ENCODE measurements at places on chromosomes 2 and 18.
A peak's percentile ranks its signal among the peaks of the same experiment; 100 is the strongest.

DNA sequence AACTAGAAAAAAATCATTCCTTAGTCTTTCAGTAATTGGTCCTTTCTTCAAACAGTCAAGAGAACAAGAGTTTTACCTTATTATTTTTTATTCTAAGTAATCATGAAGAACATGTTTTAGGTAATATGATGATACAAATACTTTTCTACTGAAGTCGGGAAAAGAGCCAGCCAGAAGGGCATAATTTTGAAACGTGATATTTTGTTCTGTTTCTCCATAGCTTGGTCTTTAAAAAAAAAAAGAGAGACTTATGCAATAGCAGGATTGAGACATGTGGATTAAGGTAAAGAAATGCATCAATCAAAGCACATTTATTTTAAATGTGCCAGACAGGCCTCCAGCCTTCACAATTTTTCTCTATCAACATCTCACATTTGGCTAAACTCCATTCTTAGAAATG lies 1016.8 kb downstream of the CNTNAP5 start:
- no peak for DNase-seq

- peak; percentile 37 for DNase-seq
Measured at GRCh38 chr2:217610401-217610814, 392.4 kb downstream of the TNS1 start.

DNA sequence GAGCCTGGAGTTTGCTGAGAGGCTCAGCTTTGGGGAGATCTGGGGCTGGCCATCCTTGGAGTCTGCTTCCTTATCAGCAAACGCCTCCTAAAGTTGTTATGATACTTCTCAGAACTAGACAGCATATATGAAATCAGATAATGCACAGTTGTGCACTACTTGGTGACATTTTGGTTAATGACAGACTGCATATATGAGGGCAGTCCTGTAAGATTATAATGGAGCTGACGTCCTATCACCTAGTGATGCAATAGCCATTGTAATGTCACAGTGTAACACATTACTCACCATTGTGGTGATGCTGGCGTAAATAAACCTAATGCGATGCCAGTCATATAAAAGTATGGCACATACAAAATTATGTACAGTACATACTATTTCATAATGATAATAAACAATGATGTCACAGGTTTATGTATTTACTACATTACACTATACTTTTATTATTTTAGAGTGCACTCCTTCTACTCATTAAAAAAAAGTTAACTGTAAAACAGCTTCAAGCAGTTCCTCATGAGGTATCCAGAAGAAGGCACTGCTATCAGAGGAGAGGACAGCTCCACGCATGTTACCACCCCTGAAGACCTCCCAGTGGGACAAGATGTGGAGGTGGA lies 298.1 kb upstream of the REV1 start:
- no peak for DNase-seq

DNA sequence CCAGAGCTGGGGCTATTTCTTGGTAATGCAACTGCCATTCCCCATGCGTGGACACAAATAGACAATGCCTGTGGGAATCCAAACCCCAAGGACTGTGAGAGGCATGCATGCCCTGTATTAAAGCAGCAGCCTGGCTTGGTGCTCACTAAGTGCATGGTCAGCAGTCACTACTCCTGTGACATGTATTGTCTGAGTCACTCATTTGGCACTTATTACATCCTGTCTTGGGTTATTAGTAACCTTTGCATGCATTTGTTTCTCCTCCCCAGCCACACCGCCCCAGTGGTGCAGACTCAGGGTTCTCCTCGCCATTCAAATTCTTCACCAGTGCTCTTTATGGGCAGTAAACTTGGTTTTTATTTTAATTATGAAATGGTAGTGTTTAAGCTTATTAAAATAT lies 30.2 kb downstream of the PRKCE start:
- no peak for DNase-seq

GRCh38 chr2:236686561-236686960 lies 116.9 kb downstream of the ACKR3 start:
- DNase-seq, result no peak

DNA sequence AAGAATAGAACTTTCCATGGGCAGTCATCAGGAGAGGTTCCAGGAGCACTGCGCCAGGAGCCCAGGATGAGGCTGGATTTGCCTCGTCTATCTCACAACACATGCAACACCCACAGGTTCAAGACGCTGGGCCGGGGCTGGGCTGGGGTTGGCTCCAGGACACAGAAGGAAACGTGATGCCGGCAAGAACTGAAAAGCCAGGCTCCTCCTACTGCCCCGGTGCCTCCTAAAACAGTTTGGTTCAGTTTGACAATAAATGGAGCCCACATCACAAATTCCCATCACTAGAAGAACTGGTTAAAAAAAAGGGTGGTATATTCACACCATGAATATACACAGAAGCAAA lies 75.9 kb downstream of the INHBB start:
- DNase-seq, result no peak

- DNase-seq, result no peak
Measured at GRCh38 chr2:225042800-225043167, 516 bp upstream of the DOCK10 start.

DNA sequence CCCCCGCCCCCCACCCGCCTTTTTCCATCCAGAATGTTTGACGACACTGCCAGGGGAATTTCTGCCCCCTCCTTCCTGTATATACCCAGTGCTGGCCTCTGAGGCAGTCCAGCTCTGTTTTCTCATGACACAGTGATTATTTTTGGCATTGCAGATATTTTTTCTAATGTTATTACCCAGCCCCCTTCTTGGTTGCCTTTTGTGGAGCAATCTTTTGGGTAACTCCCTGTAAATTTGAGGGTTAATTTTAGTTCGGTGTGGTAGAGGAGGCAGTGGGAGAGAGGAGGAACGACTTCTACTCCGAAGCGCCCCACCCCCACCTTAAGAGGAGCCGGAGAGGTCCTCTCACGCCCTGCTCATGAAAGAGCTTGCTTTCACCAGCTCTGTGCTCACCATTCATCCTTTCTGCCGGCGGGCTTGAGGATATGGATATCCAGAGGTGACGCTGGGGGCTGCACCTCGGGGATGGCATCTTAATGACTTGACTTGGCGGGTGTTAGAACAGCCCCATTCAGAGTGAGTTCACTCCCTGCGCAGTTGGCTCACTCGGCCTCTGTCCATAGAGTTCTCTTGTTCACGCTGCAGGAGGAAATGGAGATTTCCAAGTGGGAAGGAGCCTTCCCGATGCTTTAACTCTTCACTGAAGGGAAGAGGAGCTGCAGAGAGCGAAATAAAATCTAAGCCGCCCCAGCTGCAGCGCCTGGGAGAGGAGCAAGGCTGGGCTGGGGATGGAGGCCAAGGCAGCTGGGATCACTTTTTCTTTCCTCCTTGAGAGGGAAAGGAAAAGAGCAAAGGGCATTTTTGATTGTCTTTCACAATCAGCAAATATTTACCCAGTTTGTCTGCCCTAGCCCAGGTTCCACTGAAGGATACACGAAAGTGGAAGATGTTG lies 38.4 kb downstream of the EPAS1 start:
- no peak for DNase-seq

GRCh38 chr2:88683160-88684021 lies 8.1 kb upstream of the RPIA start:
- DNase-seq, result no peak

GRCh38 chr2:98515250-98515991 lies 70.8 kb downstream of the INPP4A start:
- no peak for DNase-seq

- no peak for DNase-seq
Measured at GRCh38 chr2:43941966-43942365, 53.8 kb downstream of the LRPPRC start.

DNA sequence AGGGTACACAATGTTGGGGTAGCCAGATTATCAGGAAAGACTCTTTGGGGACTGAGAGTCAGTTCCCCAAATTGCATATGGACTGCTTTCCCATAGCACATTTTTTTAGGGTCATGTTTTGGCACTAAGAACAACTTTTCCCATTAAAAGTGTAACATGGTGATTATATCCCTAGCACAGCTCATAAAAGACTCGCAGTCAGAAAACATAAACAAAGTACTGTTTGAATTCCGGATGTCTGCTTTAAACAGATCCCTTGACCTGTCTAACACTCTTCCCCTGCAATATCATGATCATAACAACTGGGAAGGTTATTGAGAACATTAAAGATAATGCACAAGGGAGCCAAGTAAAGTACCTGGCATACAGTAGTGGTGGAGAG lies 262.2 kb downstream of the ASXL3 start:
- DNase-seq, result no peak

DNA sequence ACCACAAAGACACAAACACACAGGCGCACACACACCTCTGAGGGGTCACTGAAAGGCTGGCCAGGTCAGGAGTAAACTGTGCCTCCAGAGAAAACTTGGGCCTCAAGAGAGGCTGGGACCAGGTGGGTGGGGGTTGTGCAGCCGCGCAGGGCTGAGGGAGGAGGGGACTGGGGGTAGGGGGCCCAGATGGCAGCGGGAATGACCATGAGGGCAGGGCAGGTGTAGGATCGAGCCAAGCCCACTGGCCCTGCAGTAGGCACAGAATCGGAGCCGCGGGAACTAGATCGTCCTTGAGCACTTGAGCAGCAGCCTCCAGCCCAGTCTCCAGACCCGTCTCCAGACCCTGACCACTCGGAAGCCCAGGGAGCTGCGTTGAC lies 36.8 kb downstream of the ANKMY1 start:
- no peak for DNase-seq

- DNase-seq, result no peak
Measured at GRCh38 chr2:3344897-3345296, 32.7 kb downstream of the EIPR1 start.

GRCh38 chr2:172672114-172672513 lies 63.5 kb upstream of the RAPGEF4 start:
- DNase-seq, result no peak

DNA sequence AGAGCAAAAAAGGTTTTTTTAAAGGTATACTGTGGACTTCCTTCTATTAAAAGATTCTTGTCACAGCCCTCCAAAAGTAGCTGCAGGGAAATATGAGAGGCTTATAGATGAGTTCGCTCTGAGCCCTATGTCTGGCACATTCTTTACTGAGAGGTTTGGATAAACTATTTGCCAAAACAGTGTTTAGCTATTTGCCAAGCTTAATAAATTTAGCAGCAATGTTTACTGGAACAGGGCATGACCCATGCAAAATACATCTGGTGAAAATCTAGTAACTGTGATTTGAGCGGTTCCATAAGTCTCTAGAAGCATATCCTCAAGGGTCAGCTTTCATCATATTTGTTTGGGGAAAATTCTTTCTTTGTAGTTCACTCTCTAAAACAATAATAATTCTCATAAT lies 1696.7 kb upstream of the PIK3C3 start:
- DNase-seq, result no peak

DNA sequence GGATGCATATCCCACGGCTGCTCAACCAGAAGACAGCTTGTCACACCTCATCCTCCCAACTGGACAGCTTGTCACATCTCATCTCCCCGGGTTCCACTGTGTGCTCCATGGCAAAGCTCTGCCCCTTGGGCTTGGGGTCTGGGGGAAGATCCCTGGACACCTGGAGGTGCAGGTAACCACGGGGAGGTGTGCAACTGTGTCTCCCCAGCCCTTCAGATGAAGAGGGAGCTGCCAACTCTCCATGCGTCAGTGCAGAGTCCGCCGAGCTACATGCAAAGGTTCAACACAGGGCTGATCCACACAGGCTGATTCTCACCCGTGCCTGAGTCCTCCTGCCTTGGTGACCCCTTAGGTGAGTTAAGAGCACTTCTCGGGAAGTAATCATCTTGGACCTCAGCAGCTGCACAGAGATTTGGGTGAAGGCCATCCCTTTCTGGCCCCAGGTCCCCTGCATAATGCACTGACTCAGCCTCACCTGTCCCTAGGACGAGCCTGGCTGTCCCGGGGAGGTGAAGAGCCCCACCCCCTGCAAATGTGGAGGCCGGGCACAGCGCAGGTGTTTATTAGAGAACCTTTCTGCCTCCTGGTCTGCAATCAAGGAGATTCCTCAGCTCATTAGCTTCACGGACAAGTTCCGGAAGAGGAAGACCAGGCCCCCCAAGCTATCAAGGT lies 157.9 kb downstream of the PXDN start:
- DNase-seq, result no peak

GRCh38 chr2:182713601-182714000 lies 2.5 kb upstream of the DNAJC10 start:
- no peak for DNase-seq

DNA sequence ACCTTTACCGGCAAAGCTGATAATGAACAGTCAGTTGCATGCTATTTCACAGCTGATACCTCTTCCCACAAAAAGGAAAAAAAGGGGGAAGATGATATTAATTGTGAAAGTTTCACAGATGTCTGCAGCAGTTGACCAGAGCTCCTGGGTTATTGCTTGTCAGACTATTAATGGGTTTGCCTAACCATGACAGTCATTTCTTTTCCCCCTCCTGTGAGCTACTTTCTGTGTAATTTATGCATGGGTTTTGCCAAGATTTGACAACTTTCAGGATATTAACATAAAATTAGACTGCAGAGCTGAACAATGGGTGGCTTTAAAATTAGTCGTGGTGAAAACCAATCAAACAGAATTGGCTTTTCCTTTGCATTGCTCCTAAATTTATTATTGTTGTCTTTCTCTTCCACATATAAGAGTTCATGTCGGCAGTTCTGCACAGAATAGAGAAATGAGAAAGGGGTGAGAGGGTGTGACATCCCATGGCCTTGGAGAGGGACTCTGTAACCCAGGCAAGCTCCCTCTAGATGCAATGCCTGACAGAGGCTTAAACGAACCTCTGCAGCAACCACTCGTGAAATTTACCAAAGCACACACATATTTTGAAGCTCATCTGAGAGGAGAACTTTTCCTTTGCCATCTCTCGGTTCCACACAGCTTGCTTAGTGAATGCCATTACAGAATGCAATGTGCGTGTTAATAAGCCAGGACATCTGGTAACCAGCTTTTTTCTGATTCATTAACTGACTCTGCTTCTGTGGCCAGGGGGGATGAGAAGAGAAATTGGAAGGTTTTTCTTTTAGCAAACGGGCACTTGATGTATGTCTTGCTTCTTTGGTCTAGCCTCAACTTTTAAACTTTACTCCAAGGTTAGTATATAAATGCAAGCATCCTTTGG lies 82.2 kb upstream of the ITGA4 start:
- no peak for DNase-seq

- no peak for DNase-seq
Measured at GRCh38 chr2:178512484-178512883, 32.2 kb downstream of the PLEKHA3 start.

GRCh38 chr2:182055993-182056392 lies 70.3 kb downstream of the PPP1R1C start:
- DNase-seq, result no peak

DNA sequence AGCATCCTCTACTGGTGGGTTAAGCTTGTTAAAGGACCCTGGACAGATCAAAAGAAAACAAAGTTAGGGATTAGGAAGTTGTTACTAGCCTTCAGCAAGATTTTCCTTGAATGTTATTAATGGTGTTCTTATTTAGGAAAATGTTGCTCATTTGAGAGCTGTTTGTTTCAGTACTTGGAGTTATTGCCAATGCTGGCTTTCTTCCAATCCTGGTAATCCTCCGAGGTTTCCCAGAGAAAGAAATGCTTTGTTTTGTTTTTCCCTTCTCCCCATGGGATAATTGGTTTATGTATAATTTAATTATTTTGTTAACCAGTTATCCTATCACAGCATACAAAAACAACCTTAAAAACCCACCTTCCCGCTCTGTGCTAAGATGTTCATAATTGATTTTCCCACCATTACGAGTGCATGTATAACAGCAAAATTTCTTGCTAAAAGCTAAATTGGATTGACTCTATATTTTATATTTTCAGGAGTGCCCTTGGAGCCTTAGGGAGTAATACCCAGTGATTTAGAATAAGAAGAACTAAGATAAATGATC lies 79.8 kb downstream of the MGAT5 start:
- DNase-seq, result no peak
